ENCODE measurements at places on chromosomes 6 and 20. TPM values are rescaled to one million over a fixed set of nuclear protein-coding genes. Genes with fewer than 3 reads are reported as not detected.

The HSF2 gene
- total RNA-seq, result 14.6 TPM

GRCh38 chr20:2380601-2381000 lies at the start of gene TGM6:
Gene TGM6, plus strand, starts transcription at chr20:2380901. Its CDS starts 68 bp downstream, at chr20:2380969.
- DNase-seq, result no peak

- DNase-seq, result no peak
These were observed 32.7 kb upstream of the CST7 start for GRCh38 chr20:24916412-24916811.

DNA sequence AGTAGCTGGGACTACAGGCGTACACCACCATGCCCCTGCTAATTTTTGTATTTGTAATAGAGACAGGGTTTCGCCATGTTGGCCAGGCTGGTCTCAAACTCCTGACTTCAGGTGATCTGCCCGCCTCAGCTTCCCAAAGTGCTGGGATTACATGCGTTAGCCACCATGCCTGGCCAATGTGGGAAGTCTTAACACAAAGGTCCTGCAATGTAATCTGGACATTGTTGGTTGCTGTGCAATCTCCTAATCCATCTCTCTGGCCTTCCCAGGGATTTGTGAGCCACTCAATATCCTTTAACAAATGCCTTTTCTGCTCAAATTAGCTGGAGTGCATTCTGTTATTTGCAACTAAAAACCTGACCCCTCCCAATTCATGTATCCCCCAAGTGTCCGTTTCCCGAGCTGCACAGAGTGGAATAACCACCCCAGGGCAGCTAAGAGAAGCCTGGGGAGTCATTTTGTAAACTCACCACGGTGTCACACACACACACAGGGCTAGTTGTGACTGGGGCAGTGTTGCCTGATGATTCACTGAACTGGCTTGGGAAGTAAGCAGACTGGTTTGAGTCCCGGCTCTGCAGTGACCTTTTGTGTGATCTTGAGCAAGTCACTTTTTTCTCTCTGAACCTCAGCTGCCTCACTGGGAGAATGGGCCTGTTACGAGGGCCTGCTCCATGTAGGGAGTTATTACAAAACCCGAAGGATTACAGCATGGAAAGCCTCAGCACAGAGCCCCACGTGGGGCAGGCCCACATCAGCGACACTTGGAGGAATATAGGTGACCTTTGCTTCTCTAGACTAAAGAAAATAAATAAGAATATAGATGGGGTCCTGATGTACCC lies 152.3 kb downstream of the ZMYND8 start:
- DNase-seq, result no peak

DNA sequence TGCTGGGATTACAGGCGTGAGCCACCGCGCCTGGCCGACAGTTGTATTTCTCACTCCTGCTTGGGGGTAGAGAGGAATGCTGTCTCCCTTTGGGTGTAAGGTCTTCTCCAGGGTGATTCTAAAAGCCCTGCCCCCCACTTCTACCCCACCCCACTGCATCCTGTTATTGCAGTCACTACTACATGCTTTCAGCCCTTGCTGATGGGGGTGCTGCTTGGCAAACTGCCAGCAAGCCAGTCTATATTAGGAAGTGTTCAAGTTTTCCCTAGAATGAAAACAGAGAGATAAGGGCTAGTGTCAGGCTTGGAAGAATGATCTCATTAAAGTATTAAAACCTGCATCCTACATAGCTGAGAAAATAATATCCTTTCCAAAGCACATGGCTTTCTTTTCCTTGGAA lies 31.3 kb downstream of the TTI1 start:
- no peak for DNase-seq

- no peak for DNase-seq
These were observed 2.8 kb upstream of the MAPK13 start for GRCh38 chr6:36127462-36128016.
